ENCODE measurements at places on chromosomes 1 and 21.

DNA sequence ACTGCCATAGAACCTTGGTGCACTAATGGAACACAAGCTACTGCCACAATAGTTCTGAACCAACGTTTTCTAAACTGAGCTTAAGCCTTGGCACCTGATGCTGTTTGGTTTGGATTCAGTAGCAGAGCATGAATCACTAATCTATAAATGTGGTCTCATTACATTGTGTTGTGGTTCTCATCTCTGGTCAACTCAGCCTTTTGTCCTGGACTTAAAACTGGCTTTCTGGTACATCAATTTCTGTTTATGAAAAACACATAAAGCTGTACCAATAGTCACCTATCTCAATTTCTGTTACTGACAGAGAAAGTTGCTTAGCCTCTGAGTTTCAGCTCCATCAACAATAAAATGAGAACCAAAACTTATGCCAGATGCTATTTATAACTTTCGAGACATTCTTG lies 197.5 kb upstream of the KIAA0040 start:
- DNase-seq: no peak

DNA sequence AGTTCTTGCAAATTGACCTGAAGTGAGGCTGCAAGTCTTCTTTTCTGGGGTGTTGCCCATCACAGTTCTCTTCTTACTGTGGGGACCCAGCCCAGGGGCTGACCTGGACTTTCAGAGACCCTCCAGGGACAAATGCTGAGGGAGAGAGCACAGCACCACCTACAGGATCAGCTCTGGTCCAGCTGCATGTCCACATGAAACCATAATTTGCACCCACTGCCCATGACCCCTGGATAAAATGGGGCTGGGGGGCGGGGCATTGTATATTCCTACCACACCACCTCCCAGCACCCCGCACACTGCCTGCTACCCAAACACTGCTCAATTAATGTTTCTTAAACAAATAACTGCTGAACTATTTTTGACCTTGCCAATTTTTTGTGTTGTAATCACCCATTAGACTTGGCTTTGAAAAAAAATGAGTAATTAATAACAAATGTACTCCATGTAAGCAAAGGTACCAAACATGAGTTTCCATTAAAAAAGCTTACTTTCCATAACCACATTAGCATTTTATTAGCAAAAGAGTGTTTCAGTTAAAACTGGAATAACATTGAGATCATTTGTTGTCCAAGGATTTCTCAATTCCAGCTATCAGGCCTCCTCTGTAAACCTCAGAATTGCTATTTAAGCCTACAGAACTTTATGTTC lies 168.0 kb upstream of the RAB4A start:
- DNase-seq: no peak

GRCh38 chr1:239814306-239814881 lies 277.3 kb upstream of the FMN2 start:
- DNase-seq: no peak

- DNase-seq: no peak
Observed at GRCh38 chr1:39671793-39672550, at the start of gene NT5C1A. Gene NT5C1A (minus strand): TSS chr1:39672107. CDS start chr1:39672038, 69 bp downstream.

DNA sequence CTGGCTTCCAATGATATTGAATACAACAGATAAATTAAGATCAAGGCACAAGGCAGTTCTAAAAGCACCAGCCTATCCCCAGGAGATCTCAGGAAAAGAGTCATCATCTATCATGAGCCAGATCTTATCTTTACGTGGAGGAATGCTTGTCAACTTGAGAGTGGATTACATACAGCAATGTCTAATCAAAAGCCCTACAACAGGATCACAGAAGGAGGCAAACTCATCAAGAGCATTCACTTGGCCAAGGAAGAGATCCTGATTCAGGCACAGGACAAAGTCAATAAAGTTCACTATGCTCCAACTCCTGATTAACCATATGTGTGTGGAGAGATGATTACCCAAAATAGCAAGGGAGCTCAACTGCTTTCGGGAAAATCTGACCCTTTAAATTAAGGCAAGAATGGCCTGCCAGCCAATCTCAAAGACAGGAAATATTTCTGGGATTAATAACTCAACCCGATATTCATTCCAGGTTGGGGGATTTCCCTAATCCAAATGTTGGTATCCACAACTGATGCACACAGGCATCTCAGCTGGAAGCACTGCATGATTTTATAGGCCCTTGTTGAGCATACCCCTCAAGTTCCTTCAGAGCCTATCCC lies 33.7 kb downstream of the TBX15 start:
- no peak for DNase-seq

DNA sequence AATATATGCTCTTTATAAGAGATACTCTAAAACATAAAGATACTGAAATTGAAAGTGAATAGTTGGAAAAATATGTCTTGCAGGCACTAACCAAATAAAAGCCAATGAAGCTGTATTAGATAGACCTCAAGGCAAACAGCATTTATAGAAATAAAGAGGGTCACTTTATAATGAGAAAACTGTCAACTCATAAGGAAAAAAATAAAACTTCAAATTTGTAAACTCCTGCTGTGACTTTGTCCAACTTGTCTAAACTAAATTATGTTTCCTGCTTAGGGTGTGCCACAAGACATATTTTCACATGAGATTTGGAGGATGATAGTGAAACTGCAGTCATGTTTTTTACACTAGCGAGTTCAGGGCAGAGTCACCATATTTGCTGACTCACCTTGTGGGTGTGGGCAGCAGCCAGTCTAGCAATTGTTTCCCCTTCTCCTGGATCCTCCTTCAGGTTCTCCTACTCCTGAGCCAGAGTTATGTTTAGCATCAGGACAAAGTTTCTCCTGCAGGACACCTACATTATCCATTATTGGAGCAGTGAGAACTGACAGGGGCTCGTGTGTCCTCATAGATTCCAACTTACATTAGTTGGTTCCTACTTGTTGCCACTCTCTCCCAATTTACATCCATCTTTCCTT lies 43.8 kb downstream of the CD53 start:
- no peak for DNase-seq

- no peak for DNase-seq
Observed at GRCh38 chr21:19855522-19855921, 1142.7 kb upstream of the NCAM2 start.

GRCh38 chr1:153959454-153959853 lies 1.0 kb upstream of the CRTC2 start:
- no peak for DNase-seq

DNA sequence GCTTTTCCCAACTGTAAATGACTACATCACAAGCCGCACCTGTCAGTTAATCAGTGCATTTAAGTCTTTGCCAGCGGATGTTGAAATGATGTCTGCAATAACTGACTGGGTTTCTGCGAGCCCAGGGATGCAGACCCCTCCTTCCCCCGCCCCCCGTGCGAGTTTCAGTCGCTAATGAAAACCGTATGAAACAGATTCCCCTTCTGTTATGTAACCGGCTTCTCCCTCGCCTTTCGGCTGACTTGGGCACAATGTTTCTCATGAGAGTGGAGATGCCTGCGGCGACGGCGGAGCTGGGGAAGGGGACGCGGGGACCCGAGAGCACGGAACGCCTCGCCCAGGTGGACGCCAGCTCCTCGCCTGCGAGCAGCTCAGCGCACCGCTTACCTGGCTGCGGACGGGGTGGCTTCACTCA lies 753 bp downstream of the KCNJ6 start:
- DNase-seq: no peak

GRCh38 chr1:17568014-17568900 lies 28.8 kb downstream of the ARHGEF10L start:
- DNase-seq: no peak

GRCh38 chr1:234862360-234862943 lies 252.5 kb upstream of the IRF2BP2 start:
- no peak for DNase-seq

DNA sequence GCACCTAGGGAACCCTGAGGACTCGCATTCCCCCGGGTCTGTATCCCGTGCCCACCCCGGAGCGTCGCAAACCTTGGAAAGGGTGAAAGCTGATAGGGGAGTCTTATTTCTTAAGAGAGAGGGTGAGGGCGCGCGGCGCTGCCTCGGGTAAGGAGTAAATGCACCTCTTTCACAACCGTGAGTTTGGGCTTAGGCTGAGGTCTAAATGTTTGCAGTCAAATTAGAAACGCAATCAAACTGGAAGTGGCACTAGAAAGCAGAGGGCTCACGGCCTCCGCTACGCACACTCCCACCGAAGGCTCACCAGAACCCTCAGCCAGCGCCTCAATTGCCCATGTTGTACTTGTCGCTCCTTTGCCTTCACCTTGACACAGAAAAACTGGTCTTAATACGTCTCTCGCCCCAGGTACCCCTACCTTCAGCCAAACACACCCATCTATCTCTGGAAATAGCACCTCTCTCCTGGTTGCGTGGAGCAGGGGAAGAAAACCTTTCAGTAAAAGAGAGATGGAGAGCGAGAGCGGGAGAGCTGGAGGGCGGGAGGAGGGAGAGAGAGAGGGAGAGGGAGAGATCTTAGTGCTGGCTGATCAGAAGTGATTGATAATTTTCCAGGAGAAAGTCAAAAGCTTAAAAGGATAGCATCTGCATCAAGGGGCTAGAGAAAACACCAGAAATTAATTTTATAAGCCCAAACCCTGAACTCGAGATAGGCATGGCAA lies 1.7 kb upstream of the HLX start:
- DNase-seq: no peak

DNA sequence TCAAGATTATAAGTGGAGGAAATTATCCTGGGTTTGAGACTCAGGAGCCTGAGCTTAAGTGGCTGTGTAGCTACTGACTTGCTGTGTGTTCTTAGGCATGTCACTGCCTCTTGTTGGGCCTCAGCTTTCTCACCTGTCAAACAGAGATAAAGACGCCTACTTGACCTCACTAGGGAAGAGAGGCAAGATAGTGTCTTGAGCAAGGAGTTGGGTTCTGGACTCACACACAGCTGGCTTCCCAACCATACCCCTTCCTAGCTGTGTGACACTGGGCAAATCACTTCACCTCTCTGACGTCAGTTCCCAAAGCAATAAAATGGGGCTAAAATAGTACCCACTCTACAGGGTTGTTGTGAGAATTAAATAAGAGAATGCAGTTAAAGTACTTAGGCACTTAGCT lies 11.6 kb upstream of the EPB41 start:
- DNase-seq: no peak

GRCh38 chr1:225919906-225920305 lies 4.1 kb downstream of the PYCR2 start:
- DNase-seq: no peak

DNA sequence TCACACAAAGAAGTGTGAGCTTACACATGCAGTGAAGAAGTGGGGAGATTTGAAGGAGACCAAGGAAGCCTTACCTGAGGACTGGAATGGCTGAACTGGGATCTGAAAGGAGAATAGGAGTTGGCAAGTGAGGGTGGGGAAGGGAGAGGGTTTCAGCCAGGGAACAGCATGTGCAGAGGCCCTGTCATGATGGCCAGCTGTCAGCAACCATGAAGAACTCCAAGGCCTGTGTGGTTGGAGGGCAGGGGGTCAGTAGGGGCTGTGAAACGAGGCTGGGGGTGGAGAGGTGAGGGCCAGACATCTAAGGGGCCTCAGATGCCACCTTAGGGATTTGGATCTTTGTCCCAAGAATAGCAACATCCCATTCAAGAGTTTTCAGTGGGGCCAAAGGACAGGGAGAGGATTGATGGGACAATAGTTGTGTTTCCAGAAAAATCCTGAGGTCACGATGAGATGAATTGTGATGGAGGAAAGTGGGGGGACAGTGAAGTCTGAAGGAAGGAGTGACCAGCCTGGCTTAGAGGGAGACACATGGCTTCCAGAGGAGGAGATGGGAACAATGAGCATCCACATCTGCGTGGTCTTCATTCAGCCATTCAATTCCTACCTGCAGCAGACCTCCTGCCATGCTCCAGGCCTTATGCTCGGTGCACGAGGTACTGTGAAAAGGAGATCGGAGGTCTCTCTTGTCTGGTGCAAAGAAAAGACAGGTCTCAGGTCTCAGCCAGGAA lies 187.6 kb downstream of the MATN1 start:
- no peak for DNase-seq

DNA sequence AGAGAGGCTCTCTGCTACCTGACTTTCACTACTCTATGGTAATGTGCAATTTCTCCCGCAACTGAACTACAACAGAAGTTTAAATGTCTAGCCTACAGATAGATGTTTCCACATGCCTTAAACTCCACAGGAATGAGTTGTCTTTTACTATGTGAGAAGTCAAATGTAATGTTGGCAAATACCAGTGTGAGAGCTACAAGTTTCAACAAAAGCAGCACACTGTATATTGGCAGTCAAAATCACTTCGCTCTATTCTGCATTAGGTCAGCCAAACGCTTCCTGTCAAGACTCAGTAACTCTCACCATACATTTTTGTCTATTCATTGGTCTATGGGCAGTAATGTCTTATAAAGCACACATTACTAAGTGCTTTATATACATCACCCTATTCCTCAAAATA lies 41.9 kb downstream of the LUZP1 start:
- no peak for DNase-seq

DNA sequence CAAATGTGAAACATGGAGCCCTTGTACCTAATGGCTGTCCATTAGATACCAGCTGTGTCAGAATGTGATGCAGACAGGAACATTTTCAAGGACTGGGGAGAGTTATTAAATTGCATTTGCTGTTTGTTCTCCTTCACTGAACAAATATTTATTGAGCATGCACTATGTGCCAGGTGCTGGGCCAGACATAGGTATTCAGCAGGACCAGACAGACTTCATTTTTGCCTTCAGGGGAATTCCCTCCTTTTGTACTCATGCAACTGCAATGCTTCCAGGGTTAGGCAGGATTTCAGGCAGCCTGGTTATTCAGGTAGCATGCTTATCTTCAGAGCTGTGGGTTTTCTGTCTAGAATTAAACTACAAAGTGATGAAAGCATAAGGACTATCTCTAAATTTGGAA lies 64.2 kb upstream of the SMYD2 start:
- DNase-seq: no peak

DNA sequence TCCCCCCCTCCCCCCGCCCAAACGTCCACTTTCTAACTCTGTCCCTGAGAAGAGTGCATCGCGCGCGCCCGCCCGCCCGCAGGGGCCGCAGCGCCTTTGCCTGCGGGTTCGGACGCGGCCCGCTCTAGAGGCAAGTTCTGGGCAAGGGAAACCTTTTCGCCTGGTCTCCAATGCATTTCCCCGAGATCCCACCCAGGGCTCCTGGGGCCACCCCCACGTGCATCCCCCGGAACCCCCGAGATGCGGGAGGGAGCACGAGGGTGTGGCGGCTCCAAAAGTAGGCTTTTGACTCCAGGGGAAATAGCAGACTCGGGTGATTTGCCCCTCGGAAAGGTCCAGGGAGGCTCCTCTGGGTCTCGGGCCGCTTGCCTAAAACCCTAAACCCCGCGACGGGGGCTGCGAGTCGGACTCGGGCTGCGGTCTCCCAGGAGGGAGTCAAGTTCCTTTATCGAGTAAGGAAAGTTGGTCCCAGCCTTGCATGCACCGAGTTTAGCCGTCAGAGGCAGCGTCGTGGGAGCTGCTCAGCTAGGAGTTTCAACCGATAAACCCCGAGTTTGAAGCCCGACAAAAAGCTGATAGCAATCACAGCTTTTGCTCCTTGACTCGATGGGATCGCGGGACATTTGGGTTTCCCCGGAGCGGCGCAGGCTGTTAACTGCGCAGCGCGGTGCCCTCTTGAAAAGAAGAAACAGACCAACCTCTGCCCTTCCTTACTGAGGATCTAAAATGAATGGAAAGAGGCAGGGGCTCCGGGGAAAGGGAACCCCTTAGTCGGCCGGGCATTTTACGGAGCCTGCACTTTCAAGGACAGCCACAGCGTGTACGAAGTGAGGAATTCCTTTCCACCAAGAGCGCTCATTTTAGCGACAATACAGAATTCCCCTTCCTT lies 158.1 kb downstream of the RUNX1 start:
- DNase-seq: no peak

GRCh38 chr1:183087001-183087400 lies 63.8 kb downstream of the LAMC1 start:
- DNase-seq: no peak

- DNase-seq: no peak
Observed at GRCh38 chr21:15079269-15079668, 14.5 kb upstream of the NRIP1 start.

- no peak for DNase-seq
Observed at GRCh38 chr1:209106861-209107260, 476.7 kb upstream of the CAMK1G start.
